T-helper 1 cell (primary cell): ENCODE measurements at places on chromosomes 6 and 20.

DNA sequence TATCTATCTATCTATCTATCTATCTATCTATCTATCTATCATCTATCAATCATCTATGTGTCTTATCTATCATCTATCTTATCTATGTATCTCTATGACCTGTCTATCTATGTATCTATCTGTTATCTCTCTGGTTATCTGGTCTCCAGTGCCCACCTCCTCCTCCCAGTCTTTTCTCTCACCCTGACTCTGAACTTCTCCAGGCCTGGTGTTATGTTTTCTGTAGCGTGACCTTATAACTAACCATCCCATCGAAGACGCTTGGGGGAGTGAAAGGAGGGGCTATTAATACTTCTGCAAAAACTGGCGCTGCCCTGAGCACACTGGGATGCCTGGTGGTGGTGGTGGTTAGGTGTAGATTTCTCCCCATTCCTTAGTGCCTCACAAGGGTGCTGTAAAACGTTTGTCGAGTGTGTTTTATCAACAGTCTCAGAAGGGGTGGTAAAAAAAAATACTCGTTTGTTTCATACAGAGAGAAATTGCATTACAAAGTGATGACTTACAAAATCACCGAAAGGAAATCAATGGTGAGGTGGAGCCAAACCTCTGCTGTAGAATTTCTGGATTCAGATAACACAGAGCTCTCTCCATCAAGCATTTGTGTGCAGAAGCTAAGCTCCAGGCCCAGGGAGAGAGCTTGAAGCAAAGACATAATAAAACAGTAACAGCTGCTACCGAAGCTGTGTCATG lies 156.2 kb downstream of the BCAS1 start:
- no peak for DNase-seq

- DNase-seq = no peak
These were observed 77.6 kb downstream of the TBC1D7 start for GRCh38 chr6:13250703-13251102.

DNA sequence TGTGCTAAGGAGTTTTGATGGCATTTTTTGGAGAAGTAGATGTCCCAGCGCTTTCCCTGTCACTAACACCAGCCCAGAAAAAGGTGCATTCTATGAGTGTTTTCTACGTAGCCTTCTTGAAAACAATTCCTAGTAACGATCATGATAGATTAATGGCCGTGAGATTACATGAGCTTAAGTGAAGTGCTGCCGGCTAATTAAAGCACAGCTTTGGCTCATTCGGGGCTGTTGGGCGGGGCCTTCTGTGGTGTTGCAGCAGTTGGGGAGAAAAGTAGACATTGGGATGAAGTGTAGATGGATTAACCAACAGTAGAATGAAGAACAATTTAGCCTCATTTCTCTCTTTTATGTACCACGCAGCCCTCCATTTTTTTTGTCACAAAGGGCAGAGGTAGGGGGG lies 20.8 kb upstream of the TRAF3IP2 start:
- DNase-seq = no peak

DNA sequence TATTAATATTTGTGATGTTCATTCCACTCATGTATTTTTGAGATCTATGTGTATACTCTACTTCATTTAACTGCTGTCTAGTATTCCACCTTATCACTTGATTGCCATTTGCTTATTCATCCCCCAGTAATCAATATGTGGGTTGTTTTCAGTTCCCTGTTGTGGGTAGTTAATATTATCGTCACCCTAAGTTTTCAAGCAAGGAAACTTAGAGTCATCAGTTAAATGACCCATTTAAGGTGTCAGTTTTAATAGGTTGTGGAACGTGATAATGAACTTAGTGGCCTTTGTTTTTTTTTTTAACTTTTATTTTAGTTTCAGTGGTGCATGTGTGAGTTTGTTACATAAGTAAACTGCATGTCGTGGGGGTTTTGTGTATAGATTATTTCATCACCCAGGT lies 90.3 kb downstream of the SLC24A3 start:
- DNase-seq = no peak

DNA sequence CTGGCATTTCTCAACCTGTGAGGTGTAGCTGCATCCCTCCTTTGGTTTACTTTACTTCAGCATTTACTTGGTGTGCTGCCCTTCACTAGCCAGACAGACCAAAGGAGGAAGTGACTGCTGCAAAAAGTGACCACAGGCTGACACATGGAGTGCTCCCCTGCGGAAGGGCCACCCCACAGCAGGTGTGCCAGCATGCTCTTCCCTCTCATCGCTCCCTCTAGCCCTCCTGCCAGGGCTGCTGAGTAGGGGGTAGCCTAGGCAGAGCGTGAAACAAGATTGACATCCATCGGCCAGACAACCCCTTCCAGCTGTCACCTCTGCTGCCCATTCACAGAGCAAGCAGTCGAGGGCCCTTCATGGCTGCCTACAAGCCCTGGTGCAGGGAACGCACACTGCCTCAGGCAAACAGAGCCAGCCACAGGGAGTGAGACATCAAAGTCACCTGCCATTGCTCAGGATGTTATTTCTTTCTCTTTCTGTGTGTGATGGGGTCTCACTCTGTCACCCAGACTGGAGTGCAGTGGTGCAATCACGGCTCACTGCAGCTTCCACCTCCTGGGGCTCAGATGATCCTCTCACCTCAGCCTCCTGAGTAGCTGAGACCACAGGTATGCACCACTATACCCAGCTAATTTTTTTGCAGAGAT lies 102.0 kb upstream of the RPS6KA2 start:
- DNase-seq = no peak

- no peak for DNase-seq
These were observed 32.6 kb upstream of the STX16 start for GRCh38 chr20:58618351-58619076.

DNA sequence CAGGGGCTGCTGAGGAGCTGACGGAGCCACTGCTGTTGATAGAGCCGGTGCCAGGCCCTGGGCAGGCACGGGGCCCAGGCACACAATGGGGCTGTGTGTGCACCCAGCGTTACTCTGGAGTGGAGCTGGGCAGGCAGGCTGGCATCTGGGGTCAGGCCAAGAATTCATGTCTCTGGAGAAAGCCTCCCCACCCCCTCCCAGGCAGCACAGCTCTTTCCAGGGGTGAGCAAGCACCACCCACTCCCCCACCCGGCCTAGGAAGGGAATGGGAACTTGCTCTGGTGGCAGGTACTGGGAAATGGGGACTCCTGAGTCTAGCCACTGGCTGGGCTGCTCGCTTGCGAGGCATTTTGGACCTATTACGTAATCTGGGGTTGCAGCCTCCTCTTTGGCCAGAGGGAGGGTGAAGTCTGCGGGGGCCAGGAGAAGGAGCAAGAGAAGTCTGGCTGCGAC lies 22.7 kb downstream of the TFEB start:
- no peak for DNase-seq

DNA sequence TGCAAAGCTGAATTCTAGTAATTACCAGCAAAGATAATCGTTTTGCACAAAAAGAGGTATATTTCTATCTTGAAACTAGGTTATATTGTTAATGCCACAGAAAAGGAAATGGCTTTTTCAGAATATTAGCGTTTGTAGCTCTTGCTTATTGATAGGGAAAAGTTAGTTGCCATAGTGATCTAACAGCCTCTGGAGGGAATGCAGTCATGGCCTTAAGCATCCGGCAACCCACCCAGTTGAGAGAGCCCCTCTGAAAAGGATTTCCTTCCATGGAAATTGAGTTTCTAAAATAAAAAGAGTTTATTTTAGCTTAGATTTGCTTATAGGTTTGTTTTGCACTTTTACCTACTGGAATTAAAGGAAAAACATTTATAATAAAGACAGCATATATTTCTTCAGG lies 224.5 kb downstream of the BCKDHB start:
- DNase-seq = no peak

- DNase-seq = no peak
These were observed 183.2 kb upstream of the KCNG1 start for GRCh38 chr20:51206032-51206662.

DNA sequence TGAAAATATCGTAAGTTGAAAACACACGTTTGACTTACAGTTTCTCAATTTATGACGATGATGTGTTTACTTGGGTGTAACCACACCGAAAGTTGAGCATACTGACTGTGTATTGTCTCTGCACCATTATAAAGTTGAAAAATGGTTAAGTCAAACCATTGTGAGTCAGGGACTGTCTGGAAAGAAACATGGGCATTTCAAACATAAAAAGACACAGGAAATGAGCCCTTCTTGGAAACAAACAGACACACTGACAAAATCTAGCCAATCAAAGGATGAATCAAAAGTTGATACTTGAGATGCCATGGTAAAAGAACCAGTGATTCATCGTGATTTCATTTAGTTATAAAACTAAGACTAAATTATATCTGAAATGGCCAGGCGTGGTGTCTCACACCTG lies 5.3 kb downstream of the POPDC3 start:
- DNase-seq = no peak

DNA sequence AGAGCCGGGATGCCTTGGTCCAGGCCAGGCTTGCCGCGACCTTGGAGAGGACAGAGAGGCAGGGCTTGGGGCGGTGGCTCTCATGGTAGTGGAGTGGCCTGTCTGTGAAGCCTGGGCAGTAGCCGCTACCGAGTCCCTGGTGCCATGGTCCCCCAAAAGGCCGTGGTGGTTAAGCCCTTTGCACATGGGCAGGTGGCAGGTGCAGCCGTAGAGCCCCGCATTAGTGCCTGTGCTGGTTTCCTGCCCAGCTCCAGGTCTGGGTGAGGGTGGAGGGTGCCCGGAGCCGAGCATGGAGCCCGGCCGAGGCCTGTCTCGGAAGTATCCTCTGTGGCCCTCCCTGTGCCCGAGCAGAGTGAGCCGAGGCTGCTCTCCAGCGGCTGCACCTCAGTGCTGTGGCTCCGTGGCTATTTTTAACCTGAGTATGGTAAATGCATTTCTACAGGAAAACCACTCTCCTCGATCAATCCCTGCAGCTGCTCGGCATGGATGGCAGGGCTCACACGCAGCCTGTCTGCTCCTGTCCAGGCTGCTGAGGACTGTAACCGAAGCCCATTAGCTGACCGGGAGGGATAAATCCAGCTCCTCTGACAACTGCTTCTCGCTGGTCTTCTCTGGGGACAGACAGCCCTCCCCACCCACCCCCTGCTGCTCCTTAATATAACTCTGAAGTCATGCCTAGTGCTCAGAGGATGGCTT lies 36.3 kb upstream of the GATA5 start:
- no peak for DNase-seq

DNA sequence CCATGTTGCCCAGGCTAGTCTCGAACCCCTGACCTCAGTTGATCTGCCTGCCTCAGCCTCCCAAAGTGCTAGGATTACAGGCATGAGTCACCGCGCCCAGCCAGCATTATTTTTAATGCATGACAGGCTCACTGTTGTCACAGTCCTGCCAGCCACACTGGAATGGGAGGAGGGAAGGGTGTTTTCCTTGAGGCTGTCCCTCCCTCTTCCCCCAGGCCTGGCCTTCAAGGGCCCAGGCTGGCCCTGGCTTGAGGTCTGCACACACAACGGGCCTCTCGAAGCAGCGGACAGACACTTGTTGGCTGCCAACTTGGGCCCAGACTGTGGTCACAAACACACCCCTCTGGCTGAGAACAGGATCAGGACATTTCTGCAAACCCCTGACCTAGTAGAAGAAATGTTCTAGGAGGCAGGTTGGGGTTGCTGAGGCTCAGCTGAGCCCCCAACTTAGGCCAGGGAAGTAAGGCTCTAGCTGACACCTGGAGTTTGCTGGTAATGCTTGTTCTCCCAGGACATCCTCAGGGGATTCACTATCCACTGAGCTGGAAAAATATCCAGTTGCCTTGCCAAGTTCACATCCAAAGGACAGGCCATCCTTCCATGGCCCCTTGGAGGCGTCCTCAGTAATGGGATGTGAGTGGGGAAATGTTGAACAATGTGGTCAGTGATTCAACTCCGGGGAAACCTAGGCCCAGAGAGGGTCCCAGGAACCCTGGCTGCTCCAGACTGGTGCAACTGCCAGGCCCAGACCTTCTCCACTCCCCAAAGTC lies 9.9 kb downstream of the SNTA1 start:
- DNase-seq = no peak
